ENCODE measurements at places on chromosomes 6 and 20.

DNA sequence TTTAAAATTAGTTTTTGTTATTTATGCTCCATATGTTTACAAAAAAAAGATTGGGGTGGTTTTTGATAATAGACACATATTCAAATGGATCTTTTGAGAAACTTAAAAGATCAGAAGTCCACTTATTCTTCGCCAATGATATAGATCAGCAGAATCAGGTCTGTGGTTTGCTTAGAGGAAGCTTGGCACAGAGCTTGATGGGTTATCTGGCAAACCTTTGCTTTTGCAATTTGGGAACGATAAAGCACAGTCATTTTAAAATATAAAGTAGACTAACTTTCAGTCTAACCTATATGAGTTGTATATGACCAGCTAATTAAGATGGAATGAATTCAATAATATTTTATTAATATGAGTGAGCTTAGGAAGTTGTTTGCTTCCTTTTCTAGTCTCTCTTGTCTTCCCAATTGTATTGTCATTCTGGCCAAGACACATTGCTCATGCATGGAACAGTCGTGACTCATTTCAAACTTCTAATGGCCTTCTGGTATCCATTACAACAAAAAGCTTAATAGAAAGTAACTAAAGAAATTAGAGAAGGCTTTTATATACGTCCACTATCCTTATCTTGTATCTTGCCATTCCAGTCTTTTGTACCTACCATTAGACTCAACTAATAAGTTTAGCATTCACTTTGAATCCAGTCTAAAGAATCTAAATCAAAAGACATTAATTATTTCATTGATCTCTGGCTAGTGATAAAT, 118.7 kb downstream of the TBX18 start:
- no peak for DNase-seq

- DNase-seq: no peak
Measured at GRCh38 chr20:22826306-22827230, 208.5 kb upstream of the SSTR4 start.

DNA sequence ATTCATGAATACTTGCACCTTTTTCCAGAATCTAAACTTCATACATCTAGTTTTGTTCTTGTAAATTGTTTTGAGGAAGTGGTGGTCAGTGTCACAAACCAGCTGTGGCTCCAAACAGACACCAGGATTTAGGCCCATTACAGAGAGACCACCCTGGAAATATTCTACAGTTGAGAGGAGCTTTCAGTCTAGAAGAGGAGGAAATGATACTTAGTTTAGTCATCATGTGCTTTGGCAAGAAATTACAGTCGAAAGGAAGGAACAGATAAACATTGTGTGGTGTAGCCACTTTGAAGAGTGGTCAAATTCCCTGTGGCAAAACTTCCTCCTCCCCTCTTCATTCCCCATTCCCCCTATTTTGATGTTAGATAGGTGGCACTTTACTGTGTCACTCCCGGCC, 15.7 kb downstream of the DCBLD1 start:
- no peak for DNase-seq

GRCh38 chr20:19308146-19308545, 95.7 kb downstream of the SLC24A3 start:
- no peak for DNase-seq

DNA sequence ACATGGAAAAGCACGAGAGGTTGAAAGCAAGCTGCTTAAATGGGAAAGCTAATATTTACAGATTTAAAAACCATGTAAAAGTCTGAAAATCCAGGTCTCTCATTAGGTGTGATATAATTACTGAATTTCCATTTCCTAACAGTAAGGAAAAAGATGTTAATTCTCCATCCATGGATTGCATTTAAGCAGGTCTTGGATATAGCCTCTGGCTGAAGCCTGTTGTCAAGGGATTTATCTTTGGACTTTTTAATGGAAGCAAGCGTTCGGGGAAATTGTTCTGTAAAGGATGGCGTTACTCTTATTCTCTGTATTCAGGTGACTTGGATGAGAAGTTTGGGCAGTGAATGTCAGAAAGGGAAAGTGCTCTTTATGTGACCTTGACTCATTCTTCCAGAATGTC, 233.8 kb downstream of the SLC24A3 start:
- DNase-seq: no peak

DNA sequence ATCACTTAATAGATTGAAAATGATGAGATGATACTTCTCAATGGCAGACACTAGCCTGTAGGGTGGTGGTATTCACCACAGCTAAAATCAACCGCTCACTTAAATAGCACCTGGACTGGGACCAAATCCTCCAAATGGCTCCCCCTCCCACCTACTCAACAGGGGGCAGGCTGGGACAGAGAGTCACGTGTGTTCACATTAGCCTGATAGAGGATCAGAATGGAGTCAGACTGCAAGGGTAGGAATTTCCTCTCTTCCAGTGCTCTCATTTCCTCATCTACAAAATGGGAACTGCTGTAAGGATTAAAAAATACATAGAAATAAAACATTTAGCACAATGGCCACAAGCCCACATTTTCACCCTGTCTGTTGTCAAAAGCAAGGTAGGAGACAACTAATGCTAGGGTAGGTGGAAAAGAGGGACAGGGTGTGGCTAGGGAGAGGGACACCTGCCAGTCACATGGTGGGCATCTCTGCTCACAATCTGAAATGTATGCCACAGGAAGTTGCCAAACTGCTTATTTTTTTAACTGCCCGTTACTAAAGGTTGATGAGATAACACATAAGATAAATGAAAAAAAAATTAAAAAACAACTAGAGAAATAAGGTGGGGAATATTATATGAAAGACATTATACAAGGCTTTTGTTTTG, 55.3 kb downstream of the BACH2 start:
- DNase-seq: no peak

DNA sequence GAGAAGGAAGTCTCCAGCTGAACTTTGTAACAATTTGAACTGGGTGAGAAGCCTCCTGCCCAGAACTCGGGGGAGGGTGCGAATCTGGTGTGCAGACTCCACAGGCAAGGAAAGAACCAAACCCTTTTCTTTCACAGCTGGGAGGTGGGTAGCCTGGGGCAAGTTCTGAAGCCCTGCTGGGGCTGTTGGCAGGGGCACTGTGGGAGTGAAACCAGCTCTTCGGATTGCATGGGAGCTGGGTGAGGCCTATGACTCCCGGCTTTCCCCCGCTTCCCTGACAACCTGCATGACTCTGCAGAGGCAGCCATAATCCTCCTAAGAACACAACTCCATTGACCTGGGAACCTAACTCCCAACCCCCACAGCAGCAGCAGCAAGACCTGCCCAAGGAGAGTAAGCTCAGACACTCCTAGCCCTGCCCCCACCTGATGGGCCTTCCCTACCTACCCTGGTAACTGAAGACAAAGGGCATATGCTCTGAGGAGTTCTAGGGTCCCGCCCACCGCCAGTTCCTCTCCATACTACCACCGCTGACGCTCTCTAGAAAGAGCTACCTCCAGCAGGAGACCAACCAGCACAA, 37.5 kb downstream of the SOD2 start:
- DNase-seq: no peak

DNA sequence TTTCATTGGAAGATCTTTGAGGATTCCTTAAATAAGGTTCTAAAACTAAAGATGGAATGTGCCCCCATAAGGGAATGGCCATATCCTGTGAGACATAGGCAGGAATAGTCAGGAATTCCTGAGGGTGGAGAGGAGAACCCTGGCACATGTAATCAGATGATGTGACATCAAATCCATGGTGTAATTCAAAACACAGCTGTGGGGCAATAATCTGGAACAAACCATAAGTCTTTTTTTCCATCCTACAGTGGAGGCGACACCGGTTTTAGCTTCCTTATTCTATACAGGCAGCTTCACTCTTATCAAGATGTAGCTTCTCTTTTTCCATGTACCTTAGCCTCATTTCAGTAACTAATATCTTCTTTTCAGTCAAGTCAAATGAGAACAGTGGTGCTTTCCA, 133.6 kb upstream of the CITED2 start:
- DNase-seq: no peak

DNA sequence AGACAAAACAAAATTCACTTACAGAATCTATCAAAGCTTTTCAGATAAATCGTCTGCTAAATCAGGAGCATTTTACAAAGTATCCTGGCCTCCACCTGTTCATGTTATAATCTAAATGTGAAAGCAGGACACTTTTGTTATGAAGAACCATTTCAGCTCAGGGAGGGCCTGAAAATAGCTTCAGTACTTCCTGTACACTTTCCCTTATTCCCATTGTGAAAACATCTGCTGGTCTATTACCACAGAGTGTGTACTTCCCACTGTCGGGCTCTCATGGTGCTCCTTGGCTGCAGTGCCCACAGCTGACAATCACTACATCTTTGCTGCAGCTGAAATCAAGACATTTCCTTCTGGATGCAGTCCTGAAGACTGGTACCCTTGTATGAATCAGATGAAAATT, 128.1 kb downstream of the OPRM1 start:
- DNase-seq: no peak

DNA sequence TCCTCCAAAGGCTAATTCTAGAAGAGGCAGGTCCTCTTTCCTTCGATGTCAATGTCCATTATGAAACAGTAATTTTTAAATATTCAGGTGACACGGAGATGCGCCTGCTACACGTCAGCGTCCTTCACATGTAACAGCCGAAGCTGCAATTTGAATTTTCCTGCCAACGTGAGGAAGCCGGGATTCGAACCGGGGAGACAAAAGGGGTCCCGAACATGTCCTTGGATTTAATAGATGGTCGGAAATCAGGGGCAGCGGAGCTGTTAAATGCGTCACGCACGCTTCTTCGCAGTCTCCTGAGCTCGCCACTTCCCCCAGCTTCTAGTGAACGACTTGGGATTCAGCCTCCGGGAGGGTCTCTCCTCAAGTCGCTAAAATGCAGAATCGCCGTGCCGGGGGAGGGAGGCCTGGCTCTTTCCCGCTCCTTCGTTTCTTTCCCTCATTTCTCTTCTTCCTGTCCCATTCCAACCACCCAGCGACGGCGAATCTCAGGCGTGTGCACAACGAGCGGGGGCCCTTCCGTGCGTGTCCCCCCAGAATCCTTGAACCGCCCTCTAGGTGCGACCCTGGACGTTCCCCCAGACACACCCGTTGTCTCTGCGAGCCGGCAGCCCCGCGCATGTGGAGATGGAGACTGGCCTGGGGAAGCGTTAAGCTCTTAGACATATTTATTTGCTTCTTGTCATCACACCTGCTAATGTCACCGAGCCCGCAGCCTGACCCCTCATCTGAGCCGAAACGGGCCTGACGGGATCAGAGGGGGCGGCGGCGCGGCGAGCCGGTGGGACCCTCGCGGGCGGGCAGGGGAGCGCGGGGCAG, 1.3 kb upstream of the FOXC1 start:
- no peak for DNase-seq

DNA sequence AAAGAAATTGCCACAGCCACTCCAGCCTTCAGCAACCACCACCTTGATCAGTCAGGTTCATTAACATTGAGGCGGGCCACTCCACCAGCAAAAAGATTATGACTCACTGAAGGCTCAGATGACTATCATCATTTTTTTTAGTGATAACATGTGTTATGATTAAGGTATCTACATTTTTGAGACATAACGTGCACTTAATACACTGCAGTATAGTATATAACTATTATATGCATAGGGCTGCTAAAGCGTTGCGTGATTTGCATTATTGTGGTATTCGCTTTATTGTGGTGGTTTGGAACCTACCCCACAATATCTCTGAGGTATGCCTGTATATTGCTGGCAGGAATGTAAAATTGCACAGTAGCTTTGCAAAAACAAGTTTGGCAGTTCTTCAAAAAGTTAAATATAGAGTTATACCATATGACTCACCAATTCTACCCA, 6.8 kb upstream of the RIPK1 start:
- no peak for DNase-seq

Data from activated T-cell treated with anti-CD3 and anti-CD28 coated beads for 4 hours (primary cell).